ENCODE measurements at places on chromosomes 2 and 18. TPM values are rescaled to one million over a fixed set of nuclear protein-coding genes. Genes with fewer than 3 reads are reported as not detected.

- no peak for DNase-seq
Observed at GRCh38 chr2:203710226-203710625, 3.8 kb downstream of the CD28 start.

GRCh38 chr2:10481055-10481665 is 33.0 kb upstream of the ODC1 start:
- DNase-seq: no peak

DNA sequence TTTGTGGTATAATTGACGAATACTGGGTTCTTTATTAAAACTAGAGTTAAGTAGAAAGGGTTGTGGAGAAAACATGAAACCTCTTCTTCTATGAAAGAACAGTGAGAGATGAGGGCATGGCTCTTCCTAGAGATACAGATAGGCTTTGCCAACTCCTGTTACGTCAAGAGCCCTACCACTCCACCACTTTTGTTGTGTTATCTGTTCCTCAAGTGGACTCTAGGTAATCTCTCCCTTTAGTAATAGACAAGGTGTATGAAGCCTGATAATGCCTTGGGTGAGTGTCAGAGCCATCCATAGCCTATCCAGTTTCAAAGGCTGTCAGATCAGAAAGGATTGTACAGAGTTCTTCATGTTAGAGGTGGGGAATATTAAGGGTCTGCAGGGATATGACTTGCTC is 176.4 kb downstream of the SETBP1 start:
- no peak for DNase-seq

- no peak for DNase-seq
Observed at GRCh38 chr2:7904319-7904718, 777.5 kb upstream of the ID2 start.

DNA sequence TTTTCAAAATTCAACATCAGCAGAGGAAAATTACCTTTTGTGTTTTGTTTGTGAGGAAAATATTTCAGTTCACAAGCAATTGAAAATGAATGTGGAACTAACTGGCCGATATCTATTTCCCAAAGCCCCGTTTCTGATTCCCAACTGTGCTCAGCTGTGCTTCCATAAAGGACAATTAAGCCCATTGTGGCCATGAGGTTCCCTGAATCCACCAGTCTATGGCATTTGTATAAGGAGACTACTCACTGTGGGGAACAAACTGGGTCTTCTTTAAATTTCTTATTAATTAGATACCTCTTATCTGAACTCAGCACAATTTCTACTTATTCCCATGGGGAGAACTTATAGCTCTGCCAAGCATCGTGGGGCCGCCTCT is 31.4 kb upstream of the AGAP1 start:
- no peak for DNase-seq

- DNase-seq: no peak
Observed at GRCh38 chr2:104213758-104214157, 640.2 kb upstream of the POU3F3 start.

Gene LRRTM4
- not detected for polyA plus RNA-seq

GRCh38 chr18:24818441-24818840 is 358.0 kb downstream of the HRH4 start:
- DNase-seq: no peak

DNA sequence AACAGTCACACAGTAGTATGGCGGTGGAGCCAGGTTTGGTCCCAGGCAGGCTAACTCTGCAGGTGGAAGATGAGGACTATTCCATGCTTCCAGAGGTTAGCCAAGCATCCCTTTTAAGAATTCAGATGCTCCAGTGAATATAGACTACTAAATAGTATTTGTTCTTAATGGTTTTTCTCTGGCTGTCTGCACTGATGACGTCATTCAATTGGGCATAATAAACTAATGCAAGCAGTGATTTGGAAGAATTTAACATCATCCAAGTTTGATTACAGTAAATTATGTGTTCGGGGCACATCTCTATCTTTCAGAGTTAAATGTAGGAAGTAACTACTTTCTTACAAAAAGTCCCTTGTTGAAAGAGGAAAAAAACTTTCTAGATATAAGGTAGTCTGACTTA is 78.8 kb upstream of the RND3 start:
- DNase-seq: no peak

Gene CPO
- polyA plus RNA-seq: not detected

Gene TTN
- polyA plus RNA-seq: 0.31 TPM

Gene CD226
- polyA plus RNA-seq: under 0.01 TPM

Gene ABCB11
- not detected for polyA plus RNA-seq

DNA sequence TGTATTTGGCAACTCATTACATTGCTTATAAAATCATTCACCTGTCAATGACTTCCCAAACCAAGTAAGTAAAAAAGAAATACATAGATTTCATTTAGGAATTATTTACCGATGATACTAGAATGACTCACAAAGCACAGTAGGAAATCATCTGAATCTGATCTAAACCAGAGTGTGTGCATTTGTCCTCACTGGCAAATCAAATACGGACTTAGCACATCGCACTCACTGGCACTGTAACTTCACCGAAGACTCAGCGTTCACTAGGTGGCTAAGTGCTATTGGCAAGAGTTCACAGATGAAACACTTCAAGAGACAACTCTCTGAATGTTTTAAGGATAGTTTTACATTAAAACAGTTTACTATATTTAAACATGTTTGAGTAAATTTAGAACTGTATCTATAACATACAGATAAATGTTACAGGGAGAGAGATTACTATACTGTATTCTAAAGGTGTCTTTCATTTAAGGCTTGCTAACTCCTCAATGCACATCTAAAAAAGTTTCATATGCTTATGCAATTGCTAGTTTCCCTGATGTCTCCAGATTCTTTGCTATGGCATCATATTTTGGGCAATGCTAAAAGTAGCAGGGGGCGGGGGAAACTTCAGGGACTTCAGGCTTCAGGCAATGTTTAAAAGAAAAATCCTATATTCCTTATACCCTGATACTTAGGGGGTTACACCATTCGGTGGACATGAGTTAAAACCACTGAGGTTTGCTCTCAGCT is 48.8 kb downstream of the STK39 start:
- no peak for DNase-seq

GRCh38 chr2:226030369-226030768 is 630.9 kb downstream of the NYAP2 start:
- no peak for DNase-seq

Gene REEP1
- 2.9 TPM for polyA plus RNA-seq

GRCh38 chr2:27689424-27689823 is 25.7 kb downstream of the SLC4A1AP start:
- DNase-seq: no peak

- peak; percentile 36 for DNase-seq
Observed at GRCh38 chr2:120436885-120437603, 91.1 kb downstream of the INHBB start.

DNA sequence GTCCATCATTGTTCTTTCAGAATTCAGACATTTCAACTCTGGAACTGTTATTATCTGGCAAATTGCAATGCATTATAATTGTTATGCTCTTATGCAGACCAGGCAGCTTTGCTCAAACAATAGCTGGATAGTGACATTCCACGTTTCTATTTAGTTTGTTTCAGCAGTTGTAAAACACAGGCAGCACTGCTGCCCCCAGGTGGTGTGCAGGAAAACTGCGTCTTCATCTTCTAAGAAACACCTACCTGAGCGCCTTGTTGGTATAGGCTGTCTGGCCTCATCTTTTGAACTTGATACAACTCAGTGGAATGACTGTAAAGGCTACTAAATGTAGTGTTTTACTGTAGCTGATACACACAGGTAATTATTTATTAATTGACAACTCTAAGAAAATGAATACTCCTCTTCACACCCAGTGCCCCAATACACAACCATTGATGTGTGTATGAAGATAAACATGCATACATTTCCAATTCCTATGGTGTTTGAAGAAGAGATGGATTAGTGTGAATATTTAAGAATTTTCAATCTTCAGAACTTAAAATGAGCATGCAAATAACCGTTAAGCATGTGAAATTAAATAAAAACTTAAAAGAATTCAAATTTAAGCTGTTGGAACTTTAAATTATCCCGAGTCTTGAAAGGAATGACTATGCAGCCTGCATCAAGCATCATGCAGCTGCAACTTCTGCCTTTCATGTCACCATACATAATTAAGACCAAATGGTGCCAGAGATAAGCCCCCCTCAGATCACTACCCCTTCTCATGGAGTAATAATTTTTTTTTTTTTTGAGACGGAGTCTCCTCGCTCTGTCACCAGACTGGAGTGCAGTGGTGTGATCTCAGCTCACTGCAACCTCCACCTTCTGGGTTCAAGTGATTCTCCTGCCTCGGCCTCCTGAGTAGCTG is 85.6 kb downstream of the CD8B2 start:
- peak; percentile 38 for DNase-seq

Gene MAP3K19
- polyA plus RNA-seq: not detected

DNA sequence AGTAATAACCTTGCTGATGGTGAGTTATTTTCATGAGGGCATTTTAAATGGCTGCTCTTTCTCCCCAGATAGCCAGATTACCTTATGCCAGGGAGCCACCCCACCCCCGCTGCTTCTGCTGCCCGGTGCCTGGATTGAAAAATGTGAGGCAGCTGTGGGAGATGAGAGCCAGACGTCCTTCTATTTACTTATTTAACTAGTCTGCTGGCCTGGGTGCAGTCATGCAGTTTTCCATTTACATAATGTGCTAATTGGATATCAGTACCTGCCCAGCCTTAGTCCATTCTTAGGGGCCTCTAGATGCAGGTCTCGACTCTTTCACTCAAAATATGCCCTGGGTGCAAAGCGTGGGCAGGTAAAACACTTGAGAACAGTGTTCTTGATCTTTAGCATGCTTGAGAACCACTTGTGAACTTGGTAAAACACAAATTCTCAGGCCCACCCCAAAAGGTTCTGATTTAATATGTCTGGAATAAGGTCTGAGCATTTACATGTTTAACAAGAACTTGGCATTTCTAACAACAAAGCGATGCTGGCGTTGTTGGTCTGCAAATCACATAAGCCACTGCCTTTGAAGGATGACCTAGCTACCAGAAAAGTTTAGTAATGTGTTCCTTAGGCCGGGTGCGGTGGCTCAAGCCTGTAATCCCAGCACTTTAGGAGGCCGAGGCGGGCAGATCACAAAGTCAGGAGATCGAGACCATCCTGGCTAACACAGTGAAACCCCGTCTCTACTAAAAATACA is 154.3 kb downstream of the NRP2 start:
- peak; percentile 71 for DNase-seq

Gene UGT1A8
- not detected for polyA plus RNA-seq

DNA sequence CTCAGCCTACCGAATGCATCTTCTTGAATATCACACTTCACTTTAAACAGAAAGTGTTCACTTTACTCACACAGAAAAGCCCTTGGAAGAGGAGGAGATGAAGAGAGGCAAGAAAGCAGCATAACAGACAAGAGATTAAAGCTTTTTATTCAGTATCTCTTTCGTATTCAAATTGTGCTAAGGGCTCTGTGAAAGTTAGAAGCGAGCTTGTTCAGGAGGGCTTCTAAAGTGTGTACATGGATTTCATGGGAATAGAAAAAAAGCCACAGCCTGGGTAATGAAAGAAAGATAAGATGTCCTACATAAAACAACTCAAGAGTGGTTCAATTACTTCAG is 531.9 kb downstream of the TMEM182 start:
- no peak for DNase-seq

Gene GALNT3
- 32.7 TPM for polyA plus RNA-seq

Gene HOXD1
- 0.12 TPM for polyA plus RNA-seq

- no peak for DNase-seq
Observed at GRCh38 chr2:3193443-3194330, 183.9 kb downstream of the EIPR1 start.
